ENCODE measurements at places on chromosomes 1 and 21. TPM values are rescaled to one million over a fixed set of nuclear protein-coding genes. Genes with fewer than 3 reads are reported as not detected.

The HES3 gene
- not detected for total RNA-seq

The PRKCZ gene
- total RNA-seq = 23.1 TPM

- H3K27me3 ChIP-seq = peaks cover 4% of the 10 kb centered on the region
- no peak overlapping the region for H3K27ac ChIP-seq
- H3K4me3 ChIP-seq = no peak overlapping the region
- DNase-seq = no peak
- peaks cover 8% of the 10 kb centered on the region for H3K4me1 ChIP-seq
Observed at GRCh38 chr1:157517016-157517415, 35.3 kb downstream of the FCRL5 start.

The PTPN22 gene
- total RNA-seq = 0.87 TPM

GRCh38 chr1:235670157-235670776 lies 20.7 kb upstream of the GNG4 start:
- DNase-seq = no peak
- H3K36me3 ChIP-seq = peaks cover 41% of the 10 kb centered on the region
- H3K4me1 ChIP-seq = no peaks in the 10 kb centered on the region
- H3K27ac ChIP-seq = no peak overlapping the region

The NUF2 gene
- total RNA-seq = 6.0 TPM

DNA sequence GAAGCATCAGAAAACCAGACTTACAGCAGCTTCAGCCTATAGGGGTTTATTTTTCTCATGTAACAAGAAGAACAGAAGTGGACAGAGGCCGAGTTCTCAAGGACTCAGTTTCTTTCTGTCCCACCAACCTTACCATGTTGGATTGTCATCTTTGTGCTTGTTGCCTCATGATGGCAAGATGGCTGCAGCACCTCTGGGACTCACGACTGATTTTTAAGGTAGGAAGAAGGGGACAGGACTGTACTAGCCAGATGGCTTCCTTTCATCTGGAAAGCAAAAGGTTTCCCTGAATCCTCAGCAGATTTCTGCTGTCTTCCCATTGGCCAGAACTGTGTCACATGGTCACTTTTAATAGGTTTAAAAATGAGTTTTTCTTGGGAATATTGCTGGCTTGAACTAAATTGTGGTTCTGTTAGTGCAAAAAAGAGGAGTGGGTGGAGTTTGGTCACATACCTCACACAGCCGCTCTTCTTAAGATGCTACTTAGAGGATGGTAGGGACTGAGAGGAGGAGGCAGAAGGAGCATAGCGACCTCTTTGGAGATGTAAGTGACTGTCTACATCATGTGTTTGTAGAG lies 48.1 kb upstream of the ENAH start:
- no peaks in the 10 kb centered on the region for H3K36me3 ChIP-seq
- no peak overlapping the region for H3K4me3 ChIP-seq
- no peak for DNase-seq
- H3K27me3 ChIP-seq = peaks cover 2% of the 10 kb centered on the region
- H3K4me1 ChIP-seq = no peaks in the 10 kb centered on the region
- no peak overlapping the region for H3K27ac ChIP-seq

The ZBTB8B gene
- total RNA-seq = 0.92 TPM

Data from endothelial cell (in vitro differentiated cells).